ENCODE measurements at places on chromosomes 3 and 15. TPM values are rescaled to one million over a fixed set of nuclear protein-coding genes. Genes with fewer than 3 reads are reported as not detected.

Gene ASB14
- 2.5 TPM for total RNA-seq

Gene MRPS22
- total RNA-seq, result 78.2 TPM

Gene EOMES
- total RNA-seq, result not detected

Gene SLC27A2
- not detected for total RNA-seq

- DNase-seq, result no peak
These were observed 9.9 kb downstream of the RAMAC start for GRCh38 chr15:82995938-82996337.

- no peak for DNase-seq
These were observed 589.8 kb upstream of the DPPA4 start for GRCh38 chr3:109927161-109927560.

GRCh38 chr3:17033516-17034168 lies 148.9 kb downstream of the PLCL2 start:
- DNase-seq, result no peak
